ENCODE measurements at places on chromosomes 7 and 10.

DNA sequence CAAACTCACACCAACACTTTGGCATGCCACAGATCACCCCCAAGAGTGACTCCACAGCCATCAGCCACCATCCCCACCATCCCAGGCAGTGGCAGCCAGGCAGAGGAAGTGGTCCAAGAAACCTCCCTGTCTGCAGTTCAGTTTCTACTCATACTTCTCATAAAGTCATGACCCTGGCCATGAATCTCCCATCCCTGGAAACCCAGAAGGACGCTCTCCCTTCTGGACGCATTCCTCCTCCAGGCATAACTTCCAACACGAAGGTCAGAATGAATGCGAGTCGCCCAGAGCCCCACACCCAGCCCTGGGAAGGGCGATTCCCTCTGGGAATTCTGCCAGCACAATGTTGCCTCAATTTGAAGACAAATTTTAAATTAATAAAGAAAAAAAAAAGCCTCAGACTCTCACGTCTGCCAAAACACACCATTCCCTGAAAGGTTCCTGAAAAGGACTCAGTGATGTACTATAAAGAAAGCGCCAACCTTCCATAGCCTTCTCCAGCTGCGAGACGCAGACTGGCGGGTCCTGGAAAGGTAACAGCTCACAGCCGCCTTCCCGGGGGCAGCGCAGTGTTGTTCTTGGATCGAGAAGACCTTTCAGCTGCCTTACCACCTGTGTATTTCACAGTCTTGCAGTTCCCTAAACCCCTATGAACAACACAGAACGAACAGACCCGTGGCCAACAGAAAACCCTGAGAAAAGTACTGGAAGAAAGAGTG, 307.6 kb downstream of the FRMD4A start:
- DNase-seq = no peak

DNA sequence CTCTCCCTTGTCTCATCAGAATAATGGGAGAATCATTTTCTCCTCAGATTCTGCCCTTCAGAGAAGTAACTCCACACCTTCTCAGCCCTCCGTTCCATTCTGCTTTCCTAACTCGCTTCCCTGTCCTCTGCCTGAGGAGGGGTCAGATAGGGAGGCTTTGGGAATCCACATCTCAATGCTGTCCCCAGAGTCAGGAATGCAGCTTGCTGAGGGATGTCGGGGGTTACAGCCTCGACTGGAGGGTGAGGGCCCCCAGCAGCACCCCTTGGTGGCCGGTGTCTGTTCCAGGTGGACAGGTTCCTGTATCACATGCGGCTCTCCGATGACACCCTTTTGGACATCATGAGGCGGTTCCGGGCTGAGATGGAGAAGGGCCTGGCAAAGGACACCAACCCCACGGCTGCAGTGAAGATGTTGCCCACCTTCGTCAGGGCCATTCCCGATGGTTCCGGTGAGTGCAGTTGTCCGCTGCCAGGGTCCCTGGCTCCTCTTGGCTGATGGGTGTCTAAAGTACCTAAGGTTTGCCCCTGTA, 6.9 kb downstream of the HKDC1 start:
- no peak for DNase-seq

DNA sequence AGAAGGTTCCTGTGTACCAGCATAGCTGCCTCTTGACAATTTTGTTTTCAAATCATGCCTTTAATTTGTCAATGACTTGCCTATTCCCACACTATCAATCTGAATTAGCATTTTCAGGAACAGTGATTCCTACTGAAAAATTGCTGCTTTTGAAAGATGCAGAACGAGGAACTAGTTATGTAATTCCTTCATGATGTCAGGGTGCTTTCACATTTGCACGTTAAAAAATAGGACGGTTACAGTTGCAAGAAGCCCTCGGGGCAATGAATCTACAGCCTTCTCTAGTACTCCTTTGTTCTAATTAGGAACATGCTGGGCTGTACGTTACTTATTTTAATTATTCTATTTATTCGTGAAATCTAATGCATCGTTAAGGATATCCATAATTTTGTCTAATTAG, 253.9 kb downstream of the OTUD1 start:
- DNase-seq = no peak

DNA sequence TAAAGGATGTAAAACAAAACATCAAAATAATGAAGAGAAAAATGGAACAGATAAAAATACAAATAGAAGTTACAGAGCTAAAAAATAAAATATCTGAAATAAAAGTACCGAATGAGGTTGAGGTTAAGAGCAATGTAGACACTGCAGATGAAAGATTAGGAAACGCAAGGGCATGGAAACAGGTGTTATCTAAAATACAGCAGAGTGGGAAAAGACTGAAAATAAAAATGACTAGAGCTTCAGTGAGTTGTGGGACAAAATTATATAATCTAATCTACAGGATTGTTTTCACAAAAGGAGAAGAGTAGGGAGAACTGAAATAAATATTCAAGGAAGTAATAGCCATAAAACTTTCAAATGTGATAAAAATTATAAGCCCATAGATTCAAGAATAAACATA, 123.8 kb downstream of the PTEN start:
- DNase-seq = no peak

GRCh38 chr7:110010359-110010758, 1080.6 kb upstream of the LRRN3 start:
- DNase-seq = no peak

- DNase-seq = no peak
Measured at GRCh38 chr7:20785157-20786048, 1.3 kb downstream of the SP8 start.

GRCh38 chr7:111205251-111205650, 114.3 kb downstream of the LRRN3 start:
- DNase-seq = no peak

- DNase-seq = no peak
Measured at GRCh38 chr7:38554586-38554985, 76.6 kb downstream of the AMPH start.

DNA sequence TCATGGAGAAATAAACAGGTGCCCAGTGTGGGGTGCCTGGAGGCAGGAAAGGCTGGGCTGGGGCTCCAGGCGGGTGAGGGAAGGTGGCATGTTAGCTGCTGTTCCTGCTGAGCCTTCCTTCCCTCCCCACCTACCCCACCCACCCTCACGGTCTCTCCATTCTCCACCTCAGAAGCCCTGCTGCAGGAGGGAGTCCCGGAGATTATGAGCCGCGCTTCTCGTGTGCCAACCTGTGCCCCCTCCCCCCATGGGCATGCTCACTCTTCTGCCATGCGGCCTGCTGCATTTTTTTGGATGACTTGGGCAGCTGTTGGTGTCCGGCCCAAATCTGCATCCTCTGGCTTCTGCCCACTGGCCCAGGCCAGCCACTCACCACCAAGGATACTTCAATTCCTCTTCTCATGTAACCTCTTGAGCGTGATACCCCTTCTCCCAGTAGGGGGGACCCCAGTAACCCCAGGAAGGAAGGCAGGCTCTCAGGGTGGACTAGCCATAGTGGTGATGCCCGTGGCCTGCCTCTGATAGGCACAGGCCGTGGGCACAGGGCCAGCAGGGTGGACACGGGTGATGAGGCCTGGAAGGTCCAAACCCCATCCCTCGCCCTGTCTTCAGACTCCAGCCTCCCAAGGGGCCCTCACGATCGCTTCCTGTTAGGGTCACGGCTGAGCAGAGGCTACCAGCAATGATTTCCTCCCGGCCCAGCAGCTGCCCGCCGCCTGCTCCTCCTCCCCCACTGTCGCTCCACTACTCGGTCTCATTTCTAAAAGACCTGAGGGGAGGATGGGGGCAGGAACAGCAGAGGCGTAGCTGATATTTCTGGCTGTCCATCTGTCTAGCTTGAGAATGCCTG, 27.8 kb downstream of the UNC5B start:
- no peak for DNase-seq

DNA sequence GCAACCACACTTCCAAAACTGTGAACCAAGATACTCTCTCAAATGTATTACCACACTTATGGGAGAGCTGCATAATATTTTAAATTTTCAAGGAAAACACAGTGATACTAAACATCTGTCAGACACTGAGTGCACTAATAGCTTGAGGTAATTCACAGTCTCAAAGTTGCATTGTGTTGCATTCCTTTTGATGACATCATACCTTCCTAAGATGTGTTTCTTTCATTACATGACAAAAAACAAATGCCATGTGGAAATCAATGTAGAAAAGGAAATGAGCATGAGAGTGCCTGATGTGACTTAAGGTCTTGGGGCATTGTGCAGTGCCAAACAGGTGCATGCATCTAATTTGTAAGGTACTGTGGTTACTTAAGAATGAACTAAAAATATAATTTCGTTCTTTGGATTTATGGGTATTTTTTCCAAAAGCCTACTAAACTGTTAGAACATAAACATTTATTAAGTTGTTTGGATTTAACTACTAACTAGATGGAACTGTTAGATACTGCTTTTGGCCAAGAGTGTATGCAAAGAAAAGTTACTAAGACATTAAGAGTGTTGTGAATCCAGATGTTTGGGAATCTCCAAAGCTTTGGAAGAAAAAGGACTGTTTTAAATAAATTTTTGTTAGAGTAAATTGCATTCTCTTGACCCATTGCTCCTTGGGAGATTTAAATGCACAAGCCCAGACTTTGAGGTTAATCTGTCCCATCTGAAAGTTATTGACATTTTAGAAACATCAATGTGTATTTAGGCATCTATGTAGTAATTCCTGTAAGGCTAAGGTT, 496.2 kb upstream of the SEMA3D start:
- DNase-seq = no peak

- DNase-seq = no peak
Measured at GRCh38 chr10:72323771-72324191, 30.9 kb downstream of the DNAJB12 start.

- DNase-seq = no peak
Measured at GRCh38 chr7:20408467-20408826, 77.7 kb downstream of the ITGB8 start.

- DNase-seq = no peak
Measured at GRCh38 chr7:28411876-28412662, at the start of gene CREB5. TSS of gene CREB5 (plus strand) at chr7:28412518. CDS start at chr7:28412915, 397 bp downstream.

GRCh38 chr10:5484205-5484604, 15.2 kb downstream of the CALML5 start:
- no peak for DNase-seq

GRCh38 chr10:824497-824896, 107.0 kb downstream of the LARP4B start:
- no peak for DNase-seq

GRCh38 chr10:110813743-110814472, 57.8 kb upstream of the PDCD4 start:
- no peak for DNase-seq

DNA sequence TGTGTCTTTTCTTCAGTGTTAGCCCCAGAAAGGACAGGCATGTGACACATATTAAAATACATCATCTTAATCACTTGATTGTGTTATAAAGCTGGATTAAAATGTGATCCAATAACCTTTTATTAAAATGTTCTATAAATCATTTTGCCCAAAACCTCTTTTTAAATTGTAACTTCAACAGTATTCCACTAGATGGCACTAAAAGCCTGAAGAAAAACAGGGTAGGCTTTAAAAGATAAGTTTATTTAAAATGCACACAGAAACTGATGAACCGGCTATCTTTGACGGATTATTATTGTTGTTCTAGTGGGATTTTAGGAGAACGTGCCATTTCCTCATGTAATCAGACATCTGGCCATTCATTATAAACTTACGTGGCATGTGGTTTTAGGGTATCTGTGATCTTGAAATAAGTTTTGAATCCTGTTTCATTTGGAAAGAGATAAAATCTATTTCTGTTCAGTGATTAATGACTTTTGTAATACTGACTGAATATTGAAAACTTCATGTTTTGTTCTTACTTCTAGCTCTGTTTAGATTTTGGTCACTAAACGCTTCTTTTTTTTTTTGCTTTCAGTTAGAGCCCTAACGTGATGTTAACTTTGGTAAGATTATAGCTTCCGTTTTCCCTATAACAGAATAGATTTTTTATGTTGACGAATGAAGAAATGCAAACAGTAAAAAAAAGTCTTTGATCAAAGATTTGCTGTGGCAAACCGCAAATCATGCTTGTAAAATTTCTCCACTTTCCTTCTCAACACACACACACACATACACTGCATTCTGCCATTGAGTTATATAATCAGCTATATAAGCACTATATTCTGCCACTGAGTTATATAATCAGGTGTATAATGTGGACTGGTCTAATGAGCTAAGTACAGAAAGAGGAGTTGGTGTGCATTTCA, 13.6 kb downstream of the VPS50 start:
- no peak for DNase-seq

All from stimulated activated CD4-positive, alpha-beta T cell treated with anti-CD3 and anti-CD28 coated beads, Interleukin-12 subunit alpha, Interleukin-12 subunit beta, amount 100 ng/mL, for 4 hours (primary cell).